ENCODE measurements at places on chromosomes 7 and 10.

- DNase-seq: no peak
Observed at GRCh38 chr7:33276325-33276724, 147.0 kb downstream of the BBS9 start.

- DNase-seq: no peak
Observed at GRCh38 chr7:105306298-105306748, 82.4 kb downstream of the SRPK2 start.

- DNase-seq: no peak
Observed at GRCh38 chr10:44253769-44254462, 131.0 kb downstream of the CXCL12 start.

- DNase-seq: no peak
Observed at GRCh38 chr7:157432541-157432956, 95.7 kb downstream of the DNAJB6 start.

DNA sequence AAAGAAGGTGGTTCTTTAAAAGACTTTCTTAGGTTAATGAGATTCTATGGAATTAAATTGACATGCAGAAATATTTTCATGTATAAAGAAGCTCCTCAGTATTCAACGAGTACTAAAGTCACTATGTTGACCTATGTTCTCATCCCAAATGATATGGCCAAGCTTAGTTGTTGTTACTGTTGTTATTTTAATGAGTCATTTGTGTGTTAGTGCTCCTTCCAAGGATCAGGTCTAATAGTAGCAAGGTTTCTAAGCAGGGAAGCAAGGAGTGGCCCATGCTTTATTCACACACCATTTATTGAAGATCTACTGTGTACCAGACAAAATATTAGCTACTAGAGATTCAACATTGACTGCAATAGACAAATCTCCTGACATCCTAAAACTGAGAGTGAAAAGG lies 41.9 kb downstream of the LRRN3 start:
- DNase-seq: no peak

- DNase-seq: no peak
Observed at GRCh38 chr7:516606-517456, 2.8 kb downstream of the PDGFA start.

DNA sequence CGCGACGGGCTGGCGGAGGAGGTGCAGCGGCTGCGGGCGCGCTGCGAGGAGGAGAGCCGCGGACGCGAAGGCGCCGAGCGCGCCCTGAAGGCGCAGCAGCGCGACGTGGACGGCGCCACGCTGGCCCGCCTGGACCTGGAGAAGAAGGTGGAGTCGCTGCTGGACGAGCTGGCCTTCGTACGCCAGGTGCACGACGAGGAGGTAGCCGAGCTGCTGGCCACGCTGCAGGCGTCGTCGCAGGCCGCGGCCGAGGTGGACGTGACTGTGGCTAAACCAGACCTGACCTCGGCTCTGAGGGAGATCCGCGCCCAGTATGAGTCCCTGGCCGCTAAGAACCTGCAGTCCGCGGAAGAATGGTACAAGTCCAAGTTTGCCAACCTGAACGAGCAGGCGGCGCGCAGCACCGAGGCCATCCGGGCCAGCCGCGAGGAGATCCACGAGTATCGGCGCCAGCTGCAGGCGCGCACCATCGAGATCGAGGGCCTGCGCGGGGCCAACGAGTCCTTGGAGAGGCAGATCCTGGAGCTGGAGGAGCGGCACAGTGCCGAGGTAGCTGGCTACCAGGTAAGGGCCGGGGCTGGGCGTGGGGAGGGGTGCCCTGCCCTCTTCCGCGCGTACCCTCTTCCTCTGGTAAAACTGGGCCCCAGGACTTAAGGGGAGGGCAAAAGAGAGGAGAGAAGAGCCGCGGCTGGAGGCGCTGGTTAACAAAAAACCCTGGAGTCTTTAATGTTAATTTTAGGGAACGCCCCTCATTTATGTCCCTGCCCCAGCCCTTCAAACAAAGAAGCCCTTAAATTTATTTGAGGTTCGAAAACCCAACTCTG lies 987 bp downstream of the INA start:
- DNase-seq: no peak

DNA sequence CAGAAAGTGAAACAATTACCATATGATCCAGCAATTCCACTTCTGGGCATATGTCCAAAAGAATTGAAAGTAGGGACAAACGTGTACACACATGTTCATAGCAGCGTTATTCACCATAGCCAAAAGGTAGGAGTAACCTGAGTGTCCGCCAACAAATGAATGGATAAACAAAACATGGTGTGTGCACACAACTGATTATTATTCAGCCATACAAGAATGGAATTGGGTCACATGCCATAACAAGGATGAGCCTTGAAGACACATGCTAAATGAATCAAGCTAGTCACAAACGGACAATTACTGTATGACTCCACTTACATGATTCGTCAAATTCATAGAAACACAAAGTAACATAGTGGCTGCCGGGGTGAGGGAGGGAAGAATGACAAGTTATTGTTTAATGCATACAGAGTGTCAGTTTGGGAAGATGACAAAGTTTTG lies 4.1 kb upstream of the OIT3 start:
- DNase-seq: peak; percentile 9

- DNase-seq: no peak
Observed at GRCh38 chr7:36226151-36226550, 73.1 kb downstream of the EEPD1 start.

DNA sequence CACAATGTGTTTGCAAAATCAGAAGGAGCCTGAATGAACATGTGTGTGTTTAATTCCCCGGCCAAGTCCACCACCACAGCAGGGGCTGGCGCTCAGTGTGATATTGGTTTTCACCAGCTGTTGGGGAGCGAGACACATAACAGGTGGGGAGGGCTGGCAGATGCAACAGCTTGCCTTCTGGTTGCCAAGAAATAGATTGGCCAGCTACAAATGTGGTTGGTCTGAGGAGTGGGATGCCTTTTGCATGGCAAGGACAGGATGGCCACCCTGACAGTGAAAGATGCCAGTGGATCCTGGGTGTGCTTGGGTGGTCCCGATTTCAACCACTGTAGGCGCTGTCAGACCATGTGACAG lies 292.5 kb upstream of the FZD8 start:
- DNase-seq: no peak

DNA sequence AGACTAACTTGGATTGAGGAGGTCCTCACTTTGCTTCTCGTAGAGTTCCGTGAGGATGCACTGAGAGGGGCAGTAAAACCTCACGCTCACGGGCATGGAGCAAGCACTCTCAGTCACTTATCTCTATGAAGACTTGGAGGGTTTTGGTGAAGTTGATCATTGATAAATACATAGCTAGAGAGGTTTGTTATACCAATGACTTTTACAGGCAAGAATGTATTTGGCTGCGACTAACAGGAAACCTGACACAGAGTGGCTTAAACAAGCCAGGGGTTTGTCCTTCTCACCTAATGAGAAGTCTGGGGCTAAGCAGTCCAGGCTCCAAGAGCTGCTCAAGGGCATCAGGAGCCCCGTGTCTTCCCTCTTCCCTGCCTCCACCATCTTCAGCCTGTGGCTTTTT lies 6.1 kb downstream of the BICC1 start:
- no peak for DNase-seq

GRCh38 chr7:132872034-132872433 lies 209.9 kb downstream of the CHCHD3 start:
- no peak for DNase-seq

GRCh38 chr7:1781369-1781768 lies 111.3 kb downstream of the ELFN1 start:
- no peak for DNase-seq

GRCh38 chr10:103747193-103747865 lies 108.0 kb downstream of the SH3PXD2A start:
- no peak for DNase-seq

GRCh38 chr10:114822444-114823076 lies 980 bp downstream of the FHIP2A start:
- no peak for DNase-seq

DNA sequence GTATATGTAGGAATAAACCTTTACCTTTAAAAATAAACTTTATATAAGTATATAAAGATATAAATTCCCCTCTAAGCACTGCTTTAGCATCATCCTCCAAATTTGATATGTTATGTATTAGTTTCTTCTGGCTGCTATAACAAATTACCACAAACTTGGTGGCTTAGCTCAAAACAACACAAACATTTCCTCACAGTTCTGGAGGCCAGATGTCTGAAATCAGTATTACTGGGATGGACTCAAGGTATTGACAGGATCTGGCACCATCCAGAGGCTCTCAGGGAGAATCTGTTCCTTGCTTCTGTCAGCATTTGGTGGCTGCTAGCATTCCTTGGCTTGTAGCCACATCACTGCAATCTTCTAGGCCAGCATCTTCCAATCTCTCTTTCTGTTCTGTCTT lies 6.7 kb upstream of the SCRN1 start:
- DNase-seq: no peak

DNA sequence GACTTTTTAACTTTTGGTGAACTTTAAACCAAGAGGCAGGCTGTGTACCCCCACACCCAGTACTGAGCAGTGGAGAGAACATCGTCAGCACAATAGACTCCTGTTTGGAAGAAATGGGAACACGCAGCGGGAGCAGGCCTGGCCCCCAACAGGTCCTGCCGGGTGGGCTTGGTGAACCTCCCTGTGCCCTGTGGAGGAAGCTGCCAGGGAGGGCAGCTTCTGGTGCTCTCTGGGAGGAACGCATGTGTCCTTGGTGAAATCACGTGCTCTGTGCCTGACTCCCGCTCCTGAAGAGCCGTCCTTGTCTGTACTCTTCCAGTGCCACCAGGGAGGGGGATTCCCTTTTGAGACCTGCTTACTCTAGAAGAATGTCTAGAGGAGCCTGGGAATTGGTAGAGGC lies 31.6 kb downstream of the CHAT start:
- DNase-seq: no peak

DNA sequence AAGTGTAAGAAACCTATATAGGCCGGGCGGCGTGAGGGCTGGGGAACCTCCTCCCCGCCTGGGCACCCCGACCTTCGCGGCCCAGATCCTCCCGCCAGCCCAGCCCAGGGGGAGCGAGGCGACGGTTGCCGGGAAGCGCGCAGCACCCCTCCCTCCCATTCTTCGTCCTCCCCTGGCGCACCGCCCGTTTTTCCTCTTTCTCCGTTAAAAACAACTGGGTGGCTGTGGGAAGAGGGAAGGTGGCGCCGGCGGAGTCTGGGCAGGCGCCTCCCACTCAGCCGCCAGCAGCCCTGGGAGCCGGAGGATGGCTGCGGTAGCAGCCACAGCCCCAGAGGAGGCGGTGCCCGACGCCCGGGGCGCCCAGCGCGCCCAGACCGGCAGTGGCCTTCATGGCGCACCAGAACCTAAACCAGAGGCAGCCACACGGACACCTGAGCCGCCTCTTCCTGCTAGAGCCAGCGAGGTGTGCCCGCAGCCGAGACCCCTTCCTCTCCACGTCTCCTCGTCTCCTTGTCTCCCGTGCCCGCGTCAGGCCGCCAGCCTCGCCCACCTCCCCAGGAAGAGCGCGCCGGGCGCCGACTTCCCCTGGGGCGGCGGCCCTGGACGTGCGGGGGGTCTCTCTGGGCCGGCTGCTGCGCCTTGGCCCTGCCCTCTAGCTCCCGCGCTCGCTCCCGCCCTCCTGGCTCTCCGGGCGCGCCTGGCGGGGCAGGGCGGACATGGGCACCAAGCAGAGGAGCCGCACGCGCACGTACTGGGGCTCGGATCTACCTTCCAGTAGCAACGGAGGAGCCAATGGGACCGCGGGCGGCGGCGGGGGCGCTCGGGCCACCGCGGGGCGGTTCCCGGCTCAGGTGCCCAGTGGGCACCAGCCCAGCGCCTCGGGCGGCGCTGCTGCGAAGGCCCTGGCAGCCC lies 32.8 kb upstream of the SFTPD start:
- no peak for DNase-seq

- DNase-seq: no peak
Observed at GRCh38 chr7:108985037-108985436, 415.4 kb downstream of the DNAJB9 start.

GRCh38 chr7:44695756-44696155 lies 52.9 kb upstream of the ZMIZ2 start:
- no peak for DNase-seq

GRCh38 chr7:31688372-31688771 lies 1.4 kb downstream of the PPP1R17 start:
- no peak for DNase-seq

- DNase-seq: no peak
Observed at GRCh38 chr10:24935504-24936292, 16.7 kb downstream of the PRTFDC1 start.

DNA sequence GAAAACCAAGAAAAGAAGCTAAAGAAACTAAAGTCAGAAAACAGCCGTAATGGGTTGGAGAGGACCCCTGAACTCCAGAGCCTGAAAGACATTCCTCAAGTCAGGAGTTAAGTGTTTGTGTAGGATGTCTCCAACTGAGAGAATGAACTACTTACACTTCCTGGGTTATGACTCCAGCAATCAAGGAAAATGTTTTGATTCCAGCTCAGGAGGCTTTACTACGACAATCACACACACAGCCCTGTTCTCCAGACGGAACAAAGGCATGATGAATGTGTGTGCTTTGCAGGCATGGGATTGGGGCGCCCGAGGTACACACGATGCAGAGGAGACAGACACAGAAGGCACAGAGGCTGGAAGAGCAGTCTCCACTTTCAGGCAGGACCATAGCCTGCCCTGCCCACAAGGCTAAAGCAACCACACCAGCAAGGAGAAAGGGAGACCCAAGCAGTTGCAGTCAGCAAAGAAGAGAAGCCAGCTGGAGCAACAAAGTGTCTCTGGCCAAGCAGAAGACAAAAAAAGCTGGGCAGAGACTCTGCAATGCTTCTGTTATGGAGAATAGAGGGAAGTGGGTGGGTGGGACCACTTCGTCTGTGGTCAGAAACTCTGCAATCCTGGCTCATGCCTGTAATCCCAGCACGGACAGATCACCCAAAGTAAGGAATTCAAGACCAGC lies 89.1 kb downstream of the GRB10 start:
- no peak for DNase-seq

GRCh38 chr10:57017356-57018037 lies 656.4 kb upstream of the ZWINT start:
- DNase-seq: no peak

- DNase-seq: no peak
Observed at GRCh38 chr7:45031829-45032228, 31.8 kb downstream of the CCM2 start.

GRCh38 chr10:23493711-23494110 lies 54.8 kb downstream of the OTUD1 start:
- DNase-seq: no peak
